Activated CD4-positive, alpha-beta T cell treated with anti-CD3 and anti-CD28 coated beads for 4 hours (primary cell): ENCODE measurements at places on chromosomes 1 and 21.

DNA sequence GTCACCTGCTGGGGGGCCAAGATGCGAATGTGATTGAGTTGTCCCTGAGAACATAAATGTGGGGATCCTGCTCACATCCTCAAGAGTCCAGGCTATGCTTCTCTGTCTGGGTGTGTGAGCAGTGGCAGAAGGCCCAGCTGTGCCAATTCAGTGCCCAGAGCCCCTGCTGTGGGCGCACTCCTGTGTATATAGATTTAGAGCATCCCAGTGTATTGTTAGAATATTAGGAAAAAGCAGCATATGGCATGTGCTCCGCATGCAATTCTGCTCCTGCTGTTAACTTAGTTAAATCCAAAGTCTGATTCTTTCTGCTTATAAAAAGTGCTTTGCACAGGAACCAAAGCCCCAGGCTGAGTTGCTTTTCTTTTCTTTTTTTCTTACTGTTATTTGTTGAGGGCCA is 37.8 kb downstream of the FAM78B start:
- no peak for DNase-seq

DNA sequence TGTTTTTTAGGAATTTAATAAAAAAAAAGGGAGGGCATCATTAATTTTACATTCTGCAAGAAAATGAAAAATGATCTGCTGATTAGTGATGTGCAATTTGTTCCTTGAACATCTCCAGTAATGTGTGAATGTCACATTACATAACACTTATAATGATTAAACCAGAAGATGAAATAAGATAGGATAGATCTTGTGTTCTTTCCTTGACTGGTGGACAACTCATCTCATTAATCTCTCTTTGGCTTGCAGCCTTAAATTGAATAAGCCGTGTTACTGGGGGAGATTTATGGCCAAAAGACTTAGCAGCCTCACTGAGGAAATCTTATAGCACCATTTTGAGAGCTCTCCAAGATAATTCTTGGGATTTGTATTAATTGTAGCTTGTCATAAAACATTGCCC is 217.2 kb downstream of the ST6GALNAC3 start:
- no peak for DNase-seq

GRCh38 chr1:19597496-19598309 is 46.4 kb upstream of the NBL1 start:
- no peak for DNase-seq

- no peak for DNase-seq
These were observed 37.6 kb downstream of the MTARC1 start for GRCh38 chr1:220824031-220824989.

DNA sequence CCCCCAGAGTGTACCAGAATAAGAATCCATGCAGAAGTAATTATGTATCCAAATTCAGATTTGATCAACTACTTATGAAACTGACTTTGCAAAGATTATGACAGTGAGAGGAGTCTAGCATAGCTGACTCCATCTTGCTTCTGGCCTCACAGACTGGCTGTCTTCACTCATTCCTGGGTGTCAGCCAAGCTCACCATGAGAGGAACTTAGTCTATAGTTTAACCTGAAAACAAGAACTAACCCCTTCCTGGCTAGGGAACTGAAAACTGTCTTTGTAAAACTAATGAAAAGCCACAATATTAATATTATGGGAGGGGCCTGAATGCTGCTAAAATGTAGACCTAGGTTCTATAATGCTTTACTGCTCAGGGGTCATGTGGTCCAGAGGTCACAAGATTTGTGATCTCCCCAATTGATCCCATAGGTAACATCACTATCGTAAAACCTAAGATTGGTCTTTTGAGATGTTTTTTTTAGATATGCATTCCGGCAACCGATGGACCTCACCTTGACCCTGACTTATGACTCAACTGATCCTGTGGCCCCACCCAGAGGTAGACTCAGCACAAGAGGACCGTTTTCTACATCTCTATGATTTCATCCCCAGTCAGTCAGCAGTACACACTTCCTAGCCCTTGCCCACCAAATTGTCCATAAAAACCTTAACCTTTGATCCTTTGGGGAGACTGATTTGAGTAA is 55.2 kb downstream of the ATP1B1 start:
- no peak for DNase-seq

- no peak for DNase-seq
These were observed 301.2 kb upstream of the SPAG17 start for GRCh38 chr1:118486199-118486598.

DNA sequence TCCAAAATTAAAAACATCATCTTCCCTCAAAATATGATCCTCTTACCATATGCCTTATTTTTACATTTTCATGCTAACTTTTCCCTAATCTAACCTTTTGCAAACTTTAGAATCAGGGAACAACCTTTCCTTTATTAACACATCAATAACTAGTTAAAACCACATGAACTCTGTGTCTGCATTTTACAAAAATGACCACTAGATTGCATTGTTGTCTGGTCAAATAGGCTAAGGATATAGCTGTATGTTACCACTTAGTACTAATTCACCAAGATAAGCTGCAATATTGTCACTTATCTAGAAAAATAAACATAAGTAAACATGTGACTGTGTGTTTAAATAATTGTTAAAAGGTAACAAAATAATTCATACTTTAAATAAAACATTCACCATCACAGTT is 82.3 kb downstream of the DENND1B start:
- DNase-seq = no peak

DNA sequence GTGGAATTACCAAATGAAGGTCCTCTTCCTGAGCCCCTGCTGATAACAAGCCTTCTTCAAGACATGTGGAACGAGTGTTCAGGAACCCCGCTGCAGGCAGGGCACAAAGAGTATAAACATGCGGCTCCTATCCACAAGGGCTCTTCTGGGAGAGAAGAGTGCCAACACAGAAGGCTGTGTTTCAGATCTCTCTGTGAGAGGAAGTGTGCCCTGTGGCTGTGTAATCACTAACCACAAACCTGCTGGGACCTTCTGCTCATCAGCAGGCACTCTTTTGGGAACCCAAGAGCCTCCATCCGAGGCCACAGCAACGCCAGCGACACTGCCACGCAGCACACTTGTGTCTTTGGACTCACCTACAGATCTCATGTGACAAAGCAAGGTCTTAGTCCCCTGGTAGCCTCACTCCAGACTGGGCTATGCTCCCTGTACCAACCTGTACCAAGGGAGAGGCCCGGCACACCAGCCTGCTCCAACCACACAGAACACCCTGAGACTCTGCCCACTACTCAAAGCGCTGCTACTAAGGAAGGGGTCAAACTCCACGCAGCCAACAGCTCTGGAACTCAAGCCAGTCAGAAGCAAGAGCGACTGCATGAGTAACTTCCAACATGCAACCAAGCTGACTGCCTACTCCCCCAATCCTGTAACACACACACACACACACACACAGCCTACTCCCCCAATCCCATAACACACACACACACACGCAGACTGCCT is 7.8 kb downstream of the PTTG1IP start:
- no peak for DNase-seq

DNA sequence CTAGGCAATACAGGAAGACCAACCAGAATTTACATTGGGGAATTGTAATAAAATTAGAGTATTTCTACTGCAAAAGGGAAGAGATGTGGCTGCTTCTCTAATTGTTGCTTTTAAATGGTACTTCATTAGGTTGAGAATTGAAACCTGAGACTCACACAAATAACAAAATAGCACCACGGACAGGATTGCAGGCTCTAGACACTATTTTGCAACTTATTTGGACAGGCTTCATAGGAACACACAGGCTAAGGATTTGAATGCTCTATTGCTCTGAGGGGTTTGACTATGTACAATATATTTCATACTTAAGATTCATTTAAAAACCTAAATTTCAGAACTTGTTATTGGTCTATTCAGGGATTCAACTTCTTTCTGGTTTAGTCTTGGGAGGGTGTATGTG is 79.6 kb downstream of the ATP1B1 start:
- no peak for DNase-seq

- DNase-seq = no peak
These were observed 28.0 kb upstream of the GLIS1 start for GRCh38 chr1:53766831-53767405.

DNA sequence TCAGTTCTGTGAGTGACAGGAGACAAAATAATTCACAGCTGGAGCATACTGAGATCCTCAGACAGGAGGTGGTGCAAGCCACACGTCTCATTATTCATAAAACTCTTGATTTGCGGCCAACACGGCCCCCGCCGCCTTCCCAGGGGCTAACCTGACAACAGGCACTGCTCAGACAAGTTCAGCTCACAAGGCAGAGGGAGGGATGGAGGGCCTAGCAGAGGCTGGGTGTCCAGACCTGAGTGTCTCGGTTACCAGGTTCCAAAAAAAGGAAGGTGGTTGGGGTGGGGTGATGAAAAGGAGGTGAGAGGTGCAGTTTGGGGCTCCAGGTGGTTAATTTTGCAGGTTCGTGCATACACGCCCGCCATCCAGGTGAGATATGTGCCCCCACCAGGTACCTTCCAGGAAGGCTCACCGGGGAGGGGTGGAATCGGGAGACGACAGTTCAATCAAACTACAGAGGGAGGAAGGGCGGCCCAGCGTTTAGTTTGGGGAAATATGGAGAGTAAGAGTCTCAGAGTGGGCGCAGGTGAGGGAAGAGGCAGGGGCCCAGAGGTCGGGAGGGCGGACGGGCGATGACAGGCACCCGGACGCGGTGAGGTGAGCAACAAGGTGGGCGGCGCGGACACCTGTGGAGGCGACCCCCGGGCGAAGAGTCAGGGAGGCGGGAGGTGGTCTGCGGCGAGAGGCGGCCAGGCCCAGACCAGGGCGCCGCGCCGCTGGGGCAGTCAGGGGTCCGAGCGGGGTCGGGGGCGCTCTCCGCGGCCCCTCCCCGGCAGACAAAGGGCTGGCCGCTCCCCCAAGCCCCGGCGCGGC is 629 bp downstream of the CTNNBIP1 start:
- peak; percentile 24 for DNase-seq

DNA sequence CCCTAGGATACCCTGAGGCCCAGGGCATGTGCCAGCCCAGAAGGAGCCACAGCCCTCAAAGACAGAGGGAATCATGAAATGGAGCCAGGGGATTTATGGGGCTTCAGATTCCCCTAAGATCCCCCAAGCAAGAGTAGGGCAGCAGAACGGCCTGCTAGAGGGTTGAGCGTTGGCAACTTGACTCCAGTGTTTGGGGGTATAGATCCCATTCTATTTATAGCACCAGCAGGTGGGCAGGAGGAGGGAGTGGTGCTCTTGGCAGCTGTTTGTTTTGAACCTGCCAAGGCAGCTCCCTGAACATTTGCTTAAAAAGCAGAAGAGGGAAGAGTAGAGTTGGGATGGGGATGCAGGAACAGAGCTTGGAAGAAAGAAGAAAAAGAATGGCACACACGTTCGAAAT is 33.7 kb downstream of the GLUL start:
- no peak for DNase-seq

GRCh38 chr1:11650331-11650991 is 3.8 kb downstream of the FBXO2 start:
- DNase-seq = peak; percentile 61

DNA sequence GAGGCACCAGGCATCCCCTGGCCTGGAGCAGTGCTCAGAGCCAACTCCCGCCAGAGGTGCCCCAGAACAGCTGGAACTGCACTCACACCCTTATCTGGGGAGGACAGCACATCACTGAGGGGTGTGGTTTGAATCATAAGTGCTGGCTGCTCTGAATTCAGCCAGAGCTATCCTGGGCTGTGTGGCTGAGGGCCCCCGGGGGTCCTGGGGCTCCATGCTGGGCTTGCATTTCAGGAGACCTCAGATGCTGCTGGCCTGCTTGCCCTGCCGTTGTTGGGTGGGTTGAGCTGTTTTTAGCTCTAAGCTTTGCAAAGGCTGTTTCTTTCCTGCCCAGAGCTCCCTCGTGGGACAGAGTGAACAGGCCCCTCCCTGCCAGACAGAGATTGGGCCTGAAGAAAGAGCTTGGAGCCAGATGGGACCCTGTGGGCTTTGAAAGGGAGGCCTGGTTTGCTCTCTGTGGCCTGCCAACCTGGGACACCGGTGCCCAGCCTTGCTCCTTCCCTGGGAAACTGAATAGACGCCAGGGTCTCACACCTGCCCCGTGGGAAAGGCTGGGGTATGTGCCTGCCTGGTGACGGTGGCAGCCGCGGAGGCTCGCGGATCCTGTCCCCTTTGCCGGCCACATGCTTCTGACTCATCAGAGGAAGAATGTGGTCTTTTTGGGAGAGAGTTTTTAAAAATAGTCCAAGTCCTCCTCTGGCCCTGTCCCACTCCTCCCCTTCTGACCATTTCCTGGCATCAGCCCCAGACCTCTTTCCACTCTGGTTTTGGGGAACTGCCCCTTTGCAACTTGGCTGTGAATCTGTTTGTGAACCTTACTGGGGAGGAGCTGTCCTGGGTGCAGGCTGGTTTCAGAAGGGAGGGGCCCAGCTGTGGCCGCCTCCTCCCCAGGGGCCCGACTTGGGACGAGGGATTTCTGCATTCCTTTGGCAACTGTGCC is 30.0 kb downstream of the ARHGEF10L start:
- no peak for DNase-seq

GRCh38 chr21:44924606-44925377 is 4.1 kb upstream of the ITGB2 start:
- DNase-seq = no peak

DNA sequence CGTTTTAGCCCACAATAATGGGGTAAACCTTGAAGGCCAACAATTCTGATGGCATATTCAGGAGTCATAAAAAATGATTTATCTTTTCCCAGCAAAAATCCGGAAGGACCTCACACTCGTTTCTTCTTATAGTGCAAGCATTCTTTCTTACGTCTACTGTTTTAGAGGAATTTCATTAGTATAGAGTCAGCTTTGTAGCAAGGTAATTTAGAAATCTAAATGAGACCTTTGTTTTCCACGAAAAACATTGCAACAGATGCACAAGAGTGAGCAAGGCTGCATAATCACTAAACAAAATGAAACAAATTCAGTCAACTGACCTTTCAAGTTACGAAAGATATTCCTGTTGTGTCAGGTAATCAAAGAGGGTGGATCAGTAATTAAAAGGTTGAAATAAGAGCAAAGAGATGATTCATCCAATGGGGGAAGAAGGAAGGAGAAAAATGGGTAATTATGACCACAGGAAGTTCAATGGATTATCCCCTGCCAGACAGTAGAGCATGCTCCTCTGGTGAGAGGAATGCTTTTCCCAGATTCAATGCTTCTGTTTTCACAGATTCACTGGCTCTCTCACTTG is 560 bp upstream of the CSDE1 start:
- no peak for DNase-seq

GRCh38 chr1:153771841-153772593 is 3.2 kb upstream of the SLC27A3 start:
- DNase-seq = no peak

DNA sequence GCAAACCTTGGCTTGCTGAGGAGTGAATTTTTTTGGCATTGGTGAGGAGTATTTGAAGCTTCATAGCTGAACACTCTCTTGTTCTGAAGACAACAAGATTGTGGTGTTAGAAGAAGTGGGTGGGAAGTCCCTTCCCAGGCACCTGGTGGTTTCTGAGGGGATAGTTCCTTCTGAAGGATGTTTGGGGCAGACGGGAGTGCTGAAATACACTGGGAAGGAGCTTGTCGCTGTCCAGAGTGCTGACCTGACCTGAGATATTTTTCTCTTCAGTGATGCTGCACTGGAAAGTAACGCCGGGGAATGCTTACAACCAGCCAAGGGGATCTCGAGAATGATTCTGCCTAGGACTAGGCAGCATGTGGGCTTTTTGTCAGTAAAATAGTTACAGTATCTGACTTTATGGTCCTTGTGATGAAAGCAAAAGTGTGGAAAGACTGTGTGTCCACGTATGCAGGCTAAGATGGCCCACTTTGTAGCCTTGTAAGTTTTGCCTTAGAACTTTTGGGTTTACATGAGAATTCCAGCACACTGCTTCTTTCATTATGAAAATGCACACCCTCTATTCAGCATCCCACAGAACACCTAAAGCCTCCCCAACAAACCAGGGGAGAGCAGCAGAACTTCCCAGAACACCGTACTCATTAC is 33.1 kb upstream of the NFASC start:
- DNase-seq = no peak

- no peak for DNase-seq
These were observed 89.3 kb downstream of the LBR start for GRCh38 chr1:225338545-225338944.
